ENCODE measurements at places on chromosomes 4 and X.

DNA sequence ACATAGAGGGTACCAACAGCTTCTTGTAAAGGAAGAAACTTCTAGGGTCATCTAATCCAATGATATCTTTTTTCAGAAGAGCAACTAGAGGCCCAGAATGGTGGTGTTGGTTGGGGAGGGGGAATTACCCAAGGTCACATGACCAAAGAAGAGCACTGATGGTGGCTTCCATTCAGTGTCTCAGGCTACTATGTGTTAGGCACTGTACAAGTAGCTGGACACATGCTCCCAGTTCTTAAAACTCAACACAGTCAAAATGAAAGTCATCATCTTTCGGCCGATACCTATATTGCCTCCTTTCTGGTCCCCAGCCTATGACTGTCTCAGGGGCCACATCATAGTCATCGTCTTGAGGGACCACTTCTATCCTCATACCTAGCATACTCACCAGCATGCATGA is 88.1 kb downstream of the ARHGAP6 start:
- DNase-seq: no peak

DNA sequence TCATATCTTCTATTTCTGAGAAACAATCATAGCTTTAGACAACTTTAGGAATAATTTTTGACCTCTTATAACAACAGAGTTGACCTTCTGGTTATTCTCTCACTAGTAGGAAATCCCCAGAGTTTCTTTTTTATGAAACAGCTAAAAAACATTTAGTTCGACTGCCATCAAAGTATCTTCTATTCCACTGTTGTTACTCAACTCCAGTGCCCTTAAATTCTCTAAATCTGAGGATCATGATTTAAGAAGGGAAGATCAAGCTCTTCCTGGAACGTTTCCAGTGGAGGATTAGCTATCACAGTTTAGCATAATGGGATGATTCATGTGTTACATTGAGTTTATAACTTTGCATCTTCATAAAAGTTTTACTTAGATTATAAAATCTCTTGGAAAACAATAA is 134.9 kb upstream of the VEGFC start:
- no peak for DNase-seq

DNA sequence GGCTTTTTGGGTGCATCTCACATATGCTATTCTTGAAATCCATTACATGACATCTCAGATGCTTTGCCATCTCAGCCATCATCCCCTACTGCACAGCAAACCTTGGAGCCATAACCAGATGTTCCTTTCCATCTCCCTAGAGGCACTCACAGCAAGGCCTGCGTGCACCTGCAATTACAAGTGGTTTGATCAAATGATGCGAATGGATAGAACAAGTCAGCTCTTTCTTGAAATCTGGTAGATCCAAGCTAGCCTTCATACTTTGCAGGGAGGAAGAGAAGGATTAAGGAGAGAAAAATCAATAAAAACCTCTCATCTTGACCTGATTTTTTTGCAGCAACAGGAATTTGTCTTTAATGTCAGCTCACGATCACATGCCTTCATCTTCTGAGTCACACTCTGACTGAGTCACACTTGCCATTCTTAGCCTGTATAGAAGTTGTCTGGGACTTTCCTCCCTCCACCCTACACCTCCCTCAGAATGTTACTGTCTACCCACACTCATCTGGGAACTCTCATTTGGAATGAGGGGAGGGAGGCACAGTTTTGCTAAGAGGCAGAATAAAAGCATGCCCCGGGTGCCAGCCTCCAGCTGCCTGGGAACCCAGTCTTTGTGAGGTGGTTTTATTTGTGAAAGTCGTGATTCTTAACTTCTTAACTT is 11.9 kb upstream of the TRIML1 start:
- no peak for DNase-seq

DNA sequence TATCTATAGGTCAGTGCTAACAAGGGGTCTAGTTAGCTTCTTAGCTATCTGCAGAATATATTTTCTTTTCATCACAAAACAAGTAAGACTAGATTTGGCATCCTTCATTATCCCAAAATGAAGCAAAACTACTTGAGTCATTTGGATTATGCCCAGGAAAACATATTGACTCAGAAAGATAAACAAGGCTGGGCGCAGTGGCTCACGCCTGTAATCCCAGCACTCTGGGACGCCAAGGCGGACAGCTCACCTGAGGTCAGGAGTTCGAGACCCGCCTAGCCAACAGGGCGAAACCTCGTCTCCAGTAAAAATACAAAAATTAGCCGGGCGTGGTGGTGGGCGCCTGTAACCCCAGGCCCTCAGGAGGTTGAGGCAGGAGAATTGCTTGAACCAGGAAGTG is 18.0 kb upstream of the MND1 start:
- no peak for DNase-seq

DNA sequence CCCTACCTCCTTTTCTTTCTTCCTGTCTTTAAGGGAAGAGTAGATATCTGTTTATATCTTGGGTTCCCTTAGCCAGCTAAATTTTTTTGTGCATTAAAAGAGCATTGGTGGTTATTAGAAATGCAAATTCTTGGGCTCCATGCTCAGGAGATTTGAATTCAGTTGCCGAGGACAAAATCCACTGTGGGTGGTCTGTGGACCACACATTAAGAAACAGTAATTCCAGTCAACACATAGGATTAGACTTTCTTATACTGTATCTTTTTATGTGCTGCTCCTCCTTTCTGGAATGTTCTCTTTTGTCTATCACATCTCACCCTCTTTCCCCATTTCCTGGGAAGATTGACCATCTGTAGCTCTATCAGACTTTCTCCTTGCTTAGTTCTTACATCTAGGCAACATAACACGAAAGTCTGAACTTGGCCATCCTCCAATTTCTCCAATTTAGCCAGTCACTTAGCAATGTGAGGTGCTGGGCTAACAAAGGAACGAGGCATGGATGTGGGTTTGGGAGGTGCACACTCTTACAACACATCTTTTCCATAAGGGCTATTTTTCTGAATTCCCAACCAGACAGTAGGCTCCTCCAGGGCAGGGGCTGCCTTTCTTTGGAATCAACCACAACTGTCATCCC is 5.3 kb upstream of the PDLIM3 start:
- DNase-seq: no peak

DNA sequence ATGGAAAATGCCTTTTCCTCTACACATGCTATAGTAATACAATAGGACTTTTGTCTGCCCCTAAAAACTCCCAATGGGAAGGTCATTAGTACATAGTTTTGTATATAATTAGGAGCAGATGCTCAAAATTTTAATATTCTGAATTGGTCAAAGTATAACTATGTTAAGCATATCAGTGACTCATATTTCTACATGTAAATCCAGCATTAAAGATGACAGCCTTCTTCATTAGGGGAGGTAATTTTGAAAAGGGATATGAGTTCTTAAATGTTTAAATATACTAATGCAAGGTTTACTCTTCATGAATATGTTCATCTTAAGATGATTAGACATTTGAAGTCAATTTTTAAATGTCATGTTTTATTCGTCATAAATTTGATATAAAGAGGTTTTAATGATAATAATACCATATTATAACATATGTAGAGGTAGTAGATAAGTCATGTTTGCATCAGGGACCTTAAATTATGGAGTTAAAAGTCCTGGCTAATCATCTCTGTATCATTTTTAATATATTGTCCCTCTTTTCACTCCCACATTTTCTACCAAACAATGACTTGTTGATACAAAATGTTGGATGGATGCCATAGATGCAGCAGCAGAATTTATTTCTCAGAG is 218.8 kb downstream of the STPG2 start:
- DNase-seq: no peak

DNA sequence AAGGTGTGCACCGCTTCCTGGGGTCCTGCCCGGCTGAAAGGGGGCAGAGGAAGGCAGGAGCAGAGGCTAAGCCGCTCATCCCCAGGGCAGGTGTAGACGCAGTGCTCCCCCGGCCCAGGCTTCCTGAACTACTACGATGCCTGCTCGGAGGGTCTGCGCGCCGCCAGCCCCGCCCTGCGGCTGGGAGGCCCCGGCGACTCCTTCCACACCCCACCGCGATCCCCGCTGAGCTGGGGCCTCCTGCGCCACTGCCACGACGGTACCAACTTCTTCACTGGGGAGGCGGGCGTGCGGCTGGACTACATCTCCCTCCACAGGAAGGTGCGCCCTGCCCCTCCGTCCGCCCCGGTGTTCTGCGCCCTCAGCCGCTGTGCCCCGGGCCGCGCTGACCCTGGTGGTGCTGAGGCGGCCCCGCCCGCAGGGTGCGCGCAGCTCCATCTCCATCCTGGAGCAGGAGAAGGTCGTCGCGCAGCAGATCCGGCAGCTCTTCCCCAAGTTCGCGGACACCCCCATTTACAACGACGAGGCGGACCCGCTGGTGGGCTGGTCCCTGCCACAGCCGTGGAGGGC is 8.4 kb upstream of the SLC26A1 start:
- DNase-seq: no peak

DNA sequence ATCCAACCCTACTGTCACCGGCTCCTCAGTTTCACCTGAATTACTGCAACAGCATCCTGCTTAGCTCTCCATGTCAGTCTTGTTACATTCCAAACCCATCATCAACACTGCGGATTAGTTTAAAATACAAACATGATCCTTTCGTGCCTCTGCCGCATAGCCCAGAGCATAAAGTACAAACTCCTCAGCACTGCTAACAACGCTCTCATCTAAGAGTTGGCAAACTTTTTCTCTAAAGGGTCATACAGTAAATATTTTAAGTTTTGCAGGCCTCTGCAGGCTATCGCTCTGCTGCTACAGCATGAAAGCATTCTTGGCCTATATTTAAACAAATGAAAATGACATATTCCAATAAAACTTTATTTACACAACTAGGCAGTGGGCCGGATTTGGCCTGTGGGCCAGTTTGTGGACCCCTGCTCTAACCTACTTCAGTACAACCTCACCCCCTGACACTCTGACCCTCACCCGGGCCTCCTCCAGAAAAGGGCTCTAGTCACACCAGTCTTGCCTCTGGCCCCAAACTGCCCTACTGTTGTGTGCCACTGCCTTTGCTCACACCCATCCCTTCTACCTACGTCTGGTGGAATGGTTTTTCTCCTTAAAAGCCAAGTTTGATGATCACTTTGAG is 7.2 kb downstream of the STX18 start:
- DNase-seq: no peak

- DNase-seq: no peak
Measured at GRCh38 chrX:150372756-150373155, 9.6 kb downstream of the MAMLD1 start.

GRCh38 chr4:175540732-175541131 is 271.3 kb downstream of the GPM6A start:
- no peak for DNase-seq

DNA sequence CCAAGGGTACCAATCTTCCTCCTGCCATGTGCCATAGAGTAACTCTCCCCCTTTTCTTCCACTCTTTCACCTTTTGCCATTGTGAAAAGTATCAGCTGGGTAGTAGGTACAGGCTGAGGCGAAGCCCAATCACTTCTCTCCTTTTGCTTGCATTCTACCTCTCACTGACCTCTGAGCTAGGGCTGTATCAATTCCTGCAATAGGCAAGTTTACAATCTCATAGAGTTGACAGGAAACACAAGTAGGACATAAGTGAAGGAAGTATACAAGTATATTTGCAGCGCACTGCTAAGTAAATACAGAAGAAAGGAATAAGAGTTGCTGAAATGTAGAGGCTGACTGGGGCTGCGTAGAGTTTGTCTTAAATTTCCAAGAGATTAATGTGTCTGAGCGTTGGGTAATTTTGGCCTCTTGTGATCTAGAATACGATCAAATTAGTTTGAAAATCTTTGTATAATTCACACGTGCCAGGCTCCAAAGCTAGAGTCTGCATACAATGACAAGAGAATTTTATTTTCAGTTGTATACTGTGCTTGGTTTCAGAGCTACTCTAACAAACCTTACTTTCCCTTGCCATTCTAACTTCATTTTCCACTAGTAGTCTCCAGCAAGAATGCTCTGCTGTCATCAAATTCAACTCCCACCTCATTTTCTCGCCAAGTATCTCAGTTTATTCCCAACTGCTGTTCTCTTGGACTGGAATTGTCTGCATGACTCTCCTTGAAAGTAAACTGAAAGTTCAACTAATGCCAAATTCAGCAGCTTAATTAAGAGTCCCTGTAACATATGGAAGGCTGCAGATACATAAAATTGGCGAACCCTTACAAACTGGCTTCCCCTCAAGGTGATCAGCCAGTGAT is 90.3 kb downstream of the ATP11C start:
- DNase-seq: no peak

DNA sequence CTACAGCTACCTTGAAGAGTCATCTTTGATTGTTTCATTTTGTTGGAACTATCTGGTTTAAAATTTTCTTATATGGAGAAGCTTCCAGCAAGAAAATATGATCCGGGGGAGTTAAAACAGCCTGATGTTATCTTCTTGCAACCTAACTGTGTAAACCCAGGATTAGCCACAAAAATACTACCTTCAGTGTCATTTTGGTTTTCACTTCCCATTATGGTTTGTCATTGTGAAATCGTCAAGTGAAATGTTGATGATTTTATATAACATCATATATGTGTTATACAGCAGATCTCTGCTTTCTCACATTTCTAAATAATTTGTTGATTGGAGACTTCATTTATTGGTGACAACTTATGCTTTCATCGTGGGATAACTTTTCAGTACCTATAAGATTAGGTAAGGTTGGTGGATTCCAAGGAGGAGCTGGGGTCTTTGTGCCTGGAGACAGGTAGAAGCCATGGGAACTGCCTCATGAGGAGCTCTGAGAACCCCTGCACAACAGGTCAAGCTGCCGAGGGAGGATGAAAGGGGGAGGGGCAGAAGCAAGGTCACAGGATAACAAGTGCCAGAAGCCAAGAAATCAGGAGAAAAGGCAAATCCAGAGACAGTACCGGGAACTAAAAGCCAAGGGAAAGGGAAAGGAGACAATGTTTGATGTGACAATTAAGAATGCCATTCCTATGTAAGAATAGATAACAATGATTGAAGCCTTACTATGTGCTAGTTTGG is 7.2 kb downstream of the ARHGAP24 start:
- no peak for DNase-seq

- no peak for DNase-seq
Measured at GRCh38 chr4:82780752-82781231, 17.8 kb downstream of the SCD5 start.

GRCh38 chr4:181085557-181085956 is 1157.6 kb upstream of the TENM3 start:
- DNase-seq: no peak

DNA sequence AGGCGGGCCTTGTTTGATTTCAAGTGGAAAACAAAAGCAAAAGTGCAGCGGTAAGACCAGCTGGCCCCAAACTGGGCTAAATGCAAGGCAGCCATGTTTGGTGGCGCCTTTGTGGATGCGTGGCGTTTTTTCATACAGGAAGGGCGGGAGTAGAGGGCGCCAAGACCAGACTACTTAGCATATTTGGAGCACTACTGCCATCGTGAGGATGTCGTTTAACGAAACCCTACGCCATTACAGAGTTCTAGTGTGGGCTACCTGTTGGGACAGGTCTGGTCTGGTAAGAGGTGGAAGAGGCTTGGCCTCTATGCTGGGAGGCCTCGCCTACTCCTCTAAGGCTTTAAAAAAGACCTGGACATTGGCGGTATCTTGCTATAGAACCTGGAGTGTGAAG is 230.7 kb upstream of the STK26 start:
- no peak for DNase-seq

- no peak for DNase-seq
Measured at GRCh38 chrX:10231461-10231860, 74.7 kb downstream of the CLCN4 start.

GRCh38 chr4:40699648-40700047 is 50.1 kb upstream of the NSUN7 start:
- DNase-seq: no peak

- no peak for DNase-seq
Measured at GRCh38 chr4:110589297-110589696, 33.6 kb downstream of the PITX2 start.
